ENCODE measurements at places on chromosomes 6 and 20.

DNA sequence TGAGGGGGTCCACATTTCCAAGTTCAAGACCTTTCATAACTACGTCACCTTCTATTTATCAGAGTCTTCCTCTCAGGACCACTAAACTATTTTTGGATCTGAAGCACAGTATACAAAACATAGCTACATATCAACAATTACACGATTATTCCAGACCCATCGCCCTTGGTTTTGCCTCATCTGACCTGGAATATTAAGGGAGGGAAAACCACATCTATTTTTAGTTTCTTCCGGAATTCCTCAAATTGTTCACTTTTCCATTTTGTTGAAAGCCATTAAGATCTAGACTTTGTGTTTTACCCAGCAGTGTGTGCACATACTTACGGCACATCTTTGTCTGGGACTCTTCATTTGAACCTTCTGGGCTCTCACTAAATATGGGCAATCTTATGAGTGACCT, 12.0 kb upstream of the ADGRF5 start:
- DNase-seq: no peak

DNA sequence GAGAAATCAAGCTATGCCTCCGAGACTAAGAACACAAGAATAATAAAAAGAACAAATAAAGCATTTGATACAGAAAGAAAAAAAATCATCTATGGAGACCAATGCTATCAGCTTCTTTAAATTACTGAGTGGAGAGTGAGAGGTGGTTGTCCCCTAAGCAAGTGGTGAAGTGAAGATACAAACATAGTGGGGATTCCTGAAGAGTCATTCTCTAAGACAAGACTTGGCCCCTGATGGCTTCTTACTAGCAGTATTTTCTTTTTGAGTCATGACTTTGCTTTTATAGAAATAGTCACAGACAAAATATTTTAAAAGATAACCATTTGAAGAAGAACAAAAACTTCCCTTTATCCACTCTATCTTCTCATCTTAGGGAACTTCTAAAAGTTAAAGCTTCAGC, 261.4 kb upstream of the PRDM1 start:
- DNase-seq: no peak

DNA sequence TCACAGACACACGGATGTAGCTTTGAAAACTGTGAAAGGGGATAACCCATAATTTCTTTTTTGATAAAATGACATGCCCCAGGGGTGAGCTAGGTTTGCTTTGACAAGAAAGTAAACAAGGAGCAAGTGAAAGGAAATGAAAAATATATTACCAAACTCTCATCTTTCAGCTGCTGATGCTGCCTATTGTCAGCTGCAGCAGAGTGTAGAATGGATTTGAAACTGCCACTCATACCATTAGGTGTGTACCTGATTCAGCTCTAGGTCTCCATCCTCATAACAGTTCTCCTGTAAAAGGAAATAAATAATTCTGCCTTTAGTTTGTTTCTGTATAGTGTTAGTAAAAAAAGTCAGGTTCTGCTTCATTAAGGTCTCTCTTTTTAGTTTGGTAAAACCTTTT, 415.1 kb upstream of the MARCKS start:
- DNase-seq: no peak

- no peak for DNase-seq
These were observed 166.5 kb downstream of the SOBP start for GRCh38 chr6:107656401-107656800.

GRCh38 chr6:90368601-90369000, 72.0 kb upstream of the BACH2 start:
- DNase-seq: no peak

DNA sequence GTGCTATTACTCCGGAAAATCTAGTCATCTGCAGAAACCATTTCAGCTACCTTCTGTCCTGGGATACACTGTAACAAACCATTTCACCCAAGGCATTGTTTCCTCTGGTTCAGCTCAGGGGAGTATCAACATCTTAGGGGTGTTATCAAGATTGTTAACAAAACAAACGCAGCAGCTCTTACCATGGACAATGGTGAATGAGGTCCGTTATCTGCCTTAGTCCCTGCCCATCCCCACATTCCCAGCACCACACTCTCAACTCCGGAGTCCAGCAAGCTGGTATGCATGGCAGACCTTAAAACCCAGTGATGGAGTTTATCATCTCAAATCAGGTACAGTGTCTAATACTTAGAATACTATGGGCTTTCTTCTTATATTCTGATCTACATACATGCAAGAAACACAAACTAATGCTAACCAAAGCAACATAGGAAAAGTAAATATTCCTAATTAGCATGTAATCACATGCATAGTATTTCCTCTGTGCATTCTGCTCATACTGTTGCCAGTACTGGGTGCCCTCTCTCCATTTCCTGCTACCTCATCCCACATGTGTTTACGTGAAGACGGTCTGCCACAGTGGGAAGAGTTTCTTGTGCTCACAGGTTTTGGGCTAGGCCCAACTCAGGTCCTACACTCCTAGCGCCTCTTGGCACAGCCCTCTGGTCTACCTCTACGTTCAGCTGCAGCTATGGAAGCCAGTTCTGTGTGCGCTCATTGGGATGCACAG, 123.9 kb downstream of the DTNBP1 start:
- no peak for DNase-seq

DNA sequence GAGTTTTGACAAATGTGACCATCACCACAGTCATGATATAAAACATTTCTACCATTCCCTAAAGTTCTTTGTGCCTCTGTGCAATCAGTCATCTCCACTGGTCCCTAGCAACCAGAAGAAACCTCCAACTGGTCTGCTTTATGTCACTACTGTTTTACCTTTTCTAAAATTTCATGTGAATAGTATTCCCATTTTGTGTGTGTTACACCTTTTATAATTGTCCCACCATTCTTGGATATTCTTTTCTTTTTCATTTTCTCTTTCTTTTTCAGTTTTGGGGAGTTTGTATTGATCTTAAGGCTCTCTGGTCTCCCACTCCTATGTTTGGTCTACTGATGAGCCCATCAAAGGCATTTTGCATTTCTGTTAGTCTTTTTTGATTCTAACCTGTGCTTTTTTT, 95.4 kb downstream of the NCOA3 start:
- no peak for DNase-seq

DNA sequence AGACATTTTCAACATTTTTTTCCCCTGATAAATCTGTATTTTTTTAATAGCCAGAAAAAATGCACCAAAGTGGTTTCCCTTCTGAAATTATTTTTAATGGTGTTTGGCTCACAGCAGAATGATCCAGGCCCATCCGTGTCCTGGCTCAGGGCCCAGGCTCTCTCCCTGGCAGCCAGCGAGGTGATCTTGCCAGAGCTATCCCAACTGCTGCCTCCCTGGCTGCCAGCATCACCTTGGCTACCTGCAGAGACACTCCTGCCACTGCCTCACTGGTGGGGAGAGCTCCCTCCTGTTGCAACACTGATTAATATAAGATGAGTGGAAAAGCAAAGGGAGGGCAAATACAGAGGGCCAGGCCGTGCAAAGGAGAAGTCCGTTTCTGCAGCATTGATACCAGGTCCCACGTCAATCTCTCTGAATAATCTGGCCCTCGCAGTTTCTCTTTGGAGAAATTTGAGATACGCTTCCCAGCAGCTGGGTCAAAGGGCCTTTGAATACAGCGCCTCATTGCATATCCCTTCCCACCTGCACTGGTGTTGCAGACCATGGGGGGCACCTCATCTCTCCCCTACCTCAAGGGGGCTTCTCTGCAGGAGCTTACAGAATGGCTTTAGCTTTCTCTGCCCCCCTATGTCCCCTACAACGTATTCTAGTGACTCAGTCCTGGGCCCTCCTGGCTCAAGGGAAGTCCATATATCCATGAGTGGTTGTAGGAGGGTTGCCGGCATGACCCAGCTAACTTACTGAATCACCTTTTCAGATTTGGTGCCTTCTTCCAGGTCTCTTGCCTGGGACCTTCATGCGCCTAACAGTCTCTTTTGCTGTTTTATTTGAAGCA, 12.8 kb upstream of the DSTN start:
- DNase-seq: no peak

- no peak for DNase-seq
These were observed 5.7 kb upstream of the FKBP5 start for GRCh38 chr6:35694462-35694861.

DNA sequence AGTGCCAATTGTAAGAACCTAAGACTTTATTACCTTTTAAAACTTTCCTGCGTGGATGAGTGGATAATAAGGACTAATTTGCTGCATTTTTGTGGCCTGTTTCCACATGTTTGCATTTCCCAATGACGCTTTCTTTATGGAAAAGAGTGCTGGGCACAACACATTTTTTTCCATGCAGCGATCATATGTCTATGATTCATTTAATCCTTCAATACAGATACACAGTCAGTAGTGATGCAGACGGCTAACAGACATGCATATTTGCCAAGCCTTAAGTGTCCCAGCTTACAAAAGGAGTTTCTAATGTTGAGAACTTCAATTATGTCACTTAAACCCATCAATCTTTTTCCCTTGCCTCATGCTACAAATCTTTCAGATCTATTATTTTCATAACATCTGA, 239.8 kb upstream of the PREP start:
- no peak for DNase-seq

- DNase-seq: no peak
These were observed 6.4 kb downstream of the CNKSR3 start for GRCh38 chr6:154504102-154504501.

- no peak for DNase-seq
These were observed 22.7 kb downstream of the SNAI1 start for GRCh38 chr20:50005471-50005981.

DNA sequence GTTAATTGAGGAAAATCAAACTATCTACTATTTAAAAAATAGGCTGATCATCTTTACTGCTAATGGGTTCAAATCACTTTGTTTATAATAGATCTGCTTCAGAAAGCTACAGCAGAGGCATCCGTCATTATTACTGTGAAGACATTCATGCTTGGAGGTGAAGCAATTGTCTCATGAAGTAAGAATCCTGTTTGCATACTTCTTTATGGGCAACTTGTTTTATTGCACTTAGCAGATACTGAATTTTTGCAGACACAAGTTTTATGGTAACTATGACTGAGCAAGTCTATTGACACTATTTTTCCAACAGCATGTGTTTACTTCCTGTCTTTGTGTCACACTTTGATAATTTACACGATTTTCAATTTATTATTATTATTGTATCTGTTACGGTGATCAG, 573.9 kb downstream of the RFPL4B start:
- DNase-seq: no peak

- DNase-seq: no peak
These were observed 729.1 kb upstream of the NRSN1 start for GRCh38 chr6:23396949-23397348.

DNA sequence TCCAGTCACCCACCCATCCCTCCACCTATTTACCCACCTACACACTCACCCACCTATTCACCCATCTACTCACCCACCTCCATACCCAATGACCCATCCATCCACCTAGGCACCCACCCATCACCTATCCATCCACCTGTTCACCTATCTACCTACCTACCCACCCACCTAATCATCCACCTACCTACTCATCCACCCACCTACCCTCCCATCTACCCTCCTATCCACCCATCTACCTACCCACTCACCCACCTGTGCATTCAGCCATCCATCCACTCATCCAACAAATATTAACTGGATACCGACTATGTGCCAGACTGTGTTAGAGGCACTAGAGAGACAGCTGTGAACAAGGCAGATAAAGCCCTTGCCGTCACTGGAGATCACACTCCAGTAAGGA, 40.3 kb downstream of the RSPO4 start:
- DNase-seq: no peak

- peak; percentile 44 for DNase-seq
These were observed at the start of gene SYCP2 for GRCh38 chr20:59933296-59933848. TSS of gene SYCP2 (minus strand) at chr20:59933637. CDS start at chr20:59922413, 11,224 bp downstream.

- DNase-seq: no peak
These were observed 91.7 kb downstream of the FOXO3 start for GRCh38 chr6:108652375-108652774.

DNA sequence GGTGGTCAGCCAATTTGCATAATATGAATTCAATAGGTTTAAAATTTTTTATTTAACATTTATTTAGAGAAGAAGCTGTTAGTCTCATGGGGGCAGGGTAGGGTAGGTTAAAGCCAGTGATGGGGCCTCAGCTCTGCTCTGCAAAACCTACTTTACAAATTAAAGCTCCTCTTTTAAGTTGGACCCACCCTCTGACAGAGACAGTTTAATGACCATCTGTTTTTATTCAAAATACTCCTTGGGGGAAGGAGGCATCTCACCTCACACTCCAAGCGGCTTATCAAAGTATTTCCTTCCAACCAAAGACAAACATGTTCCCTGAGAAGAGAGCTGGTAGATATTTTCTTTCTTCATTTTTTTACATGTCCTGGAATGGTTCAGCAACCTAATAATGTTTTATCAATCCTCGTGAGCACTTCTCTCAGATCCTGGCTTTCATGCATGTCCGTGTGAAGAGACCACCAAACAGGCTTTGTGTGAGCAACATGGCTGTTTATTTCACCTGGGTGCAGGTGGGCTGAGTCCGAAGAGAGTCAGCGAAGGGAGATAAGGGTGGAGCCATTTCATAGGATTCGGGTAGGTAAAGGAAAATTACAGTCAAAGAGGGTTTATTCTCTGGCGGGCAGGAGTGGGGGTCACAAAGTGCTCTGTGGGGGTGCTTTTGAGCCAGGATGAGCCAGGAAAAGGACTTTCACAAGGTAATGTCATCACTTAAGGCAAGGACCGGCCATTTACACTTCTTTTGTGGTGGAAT, 184.7 kb downstream of the GJA1 start:
- no peak for DNase-seq

DNA sequence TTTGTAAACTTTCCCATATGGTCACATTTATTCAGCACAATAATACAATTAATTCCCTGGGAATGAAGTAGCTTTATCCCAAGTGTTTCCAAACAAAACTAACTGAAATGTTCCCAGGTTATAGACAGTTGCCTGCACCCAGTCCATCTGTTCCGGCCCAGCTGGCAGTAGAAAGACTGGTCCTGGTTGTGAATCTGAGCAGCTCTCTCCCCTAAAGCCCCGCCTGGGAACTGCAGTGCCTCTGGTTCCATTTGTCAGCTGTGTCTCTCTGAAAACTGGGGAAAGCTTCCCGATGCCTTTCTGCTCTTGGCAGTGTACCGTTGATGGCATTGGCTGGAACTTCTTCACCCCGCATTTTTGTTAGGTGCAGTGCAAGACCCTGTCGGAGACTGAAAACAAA, 8.7 kb downstream of the MTHFD1L start:
- no peak for DNase-seq

DNA sequence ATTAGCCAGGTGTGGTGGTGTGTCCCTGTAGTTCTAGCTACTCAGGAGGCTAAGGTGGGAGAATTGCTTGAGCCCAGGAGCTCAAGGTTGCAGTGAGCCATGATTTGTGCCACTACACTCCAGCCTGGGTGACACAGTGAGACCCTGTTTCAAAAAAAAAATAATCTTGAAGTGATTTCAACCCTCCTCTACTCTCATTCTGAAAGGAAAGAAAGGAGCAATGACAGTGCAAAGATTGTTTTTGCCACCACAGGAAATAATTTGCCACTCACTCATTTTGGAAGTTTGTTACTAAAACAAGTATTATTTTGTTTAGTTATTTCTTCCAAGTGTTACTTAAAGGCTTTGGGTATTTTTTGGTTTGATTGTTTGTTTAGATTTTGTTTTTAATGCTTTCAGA, 45.6 kb downstream of the BLTP3A start:
- DNase-seq: no peak

DNA sequence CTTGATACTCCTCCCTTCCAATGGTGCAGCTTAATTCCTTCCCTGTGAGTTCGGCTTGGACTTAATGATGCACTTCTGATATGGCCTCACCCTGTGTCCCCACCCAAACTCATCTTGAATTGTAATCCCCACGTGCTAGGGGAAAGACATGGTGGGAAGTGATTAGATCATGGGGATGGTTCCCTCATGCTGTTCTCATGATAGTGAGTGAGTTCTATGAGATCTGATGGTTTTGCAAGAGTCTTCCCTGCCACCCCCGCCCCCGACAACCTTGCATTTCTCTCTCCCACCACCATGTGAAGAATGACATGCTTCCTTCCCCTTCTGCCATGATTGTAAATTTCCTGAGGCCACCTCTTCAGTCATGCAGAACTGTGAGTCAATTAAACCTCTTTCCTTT, 50.3 kb upstream of the HLA-G start:
- no peak for DNase-seq

Measured in T-helper 1 cell (primary cell).